ENCODE measurements at places on chromosomes 3 and 15.

DNA sequence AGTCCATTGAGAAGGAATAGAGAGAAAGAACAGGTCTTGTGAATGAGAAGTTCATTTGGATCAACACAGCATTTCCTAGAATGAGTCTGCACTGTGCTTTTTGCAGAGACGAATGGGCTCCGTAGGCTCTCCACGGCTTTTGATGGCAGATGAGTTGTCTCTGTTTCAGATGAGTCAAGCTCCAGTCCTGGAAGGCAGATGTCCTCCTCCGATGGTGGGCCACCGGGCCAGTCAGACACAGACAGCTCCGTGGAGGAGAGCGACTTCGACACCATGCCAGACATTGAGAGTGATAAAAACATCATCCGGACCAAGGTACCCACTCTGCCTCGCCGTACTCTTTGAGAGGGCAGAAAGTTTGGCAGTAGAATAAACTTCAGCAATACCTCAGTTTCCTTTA, 70.5 kb downstream of the SIDT1 start:
- no peak for DNase-seq

- no peak for DNase-seq
These were observed 14.4 kb downstream of the CCDC32 start for GRCh38 chr15:40550341-40551037.

DNA sequence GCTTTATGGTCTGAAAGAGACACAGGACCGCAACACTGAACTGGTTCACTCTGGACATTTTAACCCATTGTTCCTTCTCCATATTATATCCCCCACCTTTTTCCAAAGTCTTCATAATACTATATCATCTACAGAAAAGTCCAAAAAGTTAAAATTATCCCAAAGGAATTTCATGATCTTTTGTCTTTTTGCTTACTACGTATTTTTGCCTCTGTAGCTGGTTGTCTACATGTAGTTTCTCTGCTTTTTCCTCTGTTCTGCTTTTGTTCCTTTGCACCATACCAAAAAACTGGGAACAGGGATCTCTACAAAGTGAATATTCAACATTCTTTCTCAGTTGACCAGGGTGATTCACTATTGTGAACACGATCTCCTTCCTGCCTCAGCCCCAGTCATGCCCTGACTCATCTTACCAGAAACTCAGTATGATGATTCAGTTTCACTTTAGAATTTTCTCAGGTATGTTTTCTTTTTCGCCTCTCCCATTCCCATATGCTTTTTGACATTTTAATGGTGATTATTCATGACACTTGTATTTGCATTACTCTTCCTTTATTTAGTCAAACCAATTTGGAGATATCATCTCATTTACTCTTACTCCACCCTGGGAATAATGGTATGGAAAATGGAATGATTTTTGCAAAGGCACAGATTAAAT, 14.5 kb downstream of the EMC4 start:
- peak; percentile 32 for DNase-seq

DNA sequence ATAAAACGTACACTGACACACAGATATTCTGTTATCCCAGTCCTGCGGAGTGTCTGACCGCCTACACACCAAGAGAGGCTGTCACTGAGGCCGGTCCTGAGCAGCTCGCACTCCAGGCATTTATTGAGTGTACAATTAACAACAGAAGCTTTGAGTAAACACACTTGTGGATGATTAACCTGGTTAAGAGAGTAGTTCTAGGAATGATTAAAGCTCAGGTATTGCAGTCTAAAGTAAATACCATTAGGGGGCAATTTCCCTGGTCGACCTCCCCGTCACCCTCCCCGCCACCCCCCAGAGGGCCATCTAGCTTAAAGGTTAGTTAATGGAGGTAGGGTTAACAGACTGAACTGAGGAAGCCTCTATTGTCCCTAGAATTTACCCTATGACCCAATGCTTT, 1278.5 kb downstream of the NSUN3 start:
- DNase-seq = no peak

- DNase-seq = no peak
These were observed 50.9 kb downstream of the DHX36 start for GRCh38 chr3:154273381-154273780.

DNA sequence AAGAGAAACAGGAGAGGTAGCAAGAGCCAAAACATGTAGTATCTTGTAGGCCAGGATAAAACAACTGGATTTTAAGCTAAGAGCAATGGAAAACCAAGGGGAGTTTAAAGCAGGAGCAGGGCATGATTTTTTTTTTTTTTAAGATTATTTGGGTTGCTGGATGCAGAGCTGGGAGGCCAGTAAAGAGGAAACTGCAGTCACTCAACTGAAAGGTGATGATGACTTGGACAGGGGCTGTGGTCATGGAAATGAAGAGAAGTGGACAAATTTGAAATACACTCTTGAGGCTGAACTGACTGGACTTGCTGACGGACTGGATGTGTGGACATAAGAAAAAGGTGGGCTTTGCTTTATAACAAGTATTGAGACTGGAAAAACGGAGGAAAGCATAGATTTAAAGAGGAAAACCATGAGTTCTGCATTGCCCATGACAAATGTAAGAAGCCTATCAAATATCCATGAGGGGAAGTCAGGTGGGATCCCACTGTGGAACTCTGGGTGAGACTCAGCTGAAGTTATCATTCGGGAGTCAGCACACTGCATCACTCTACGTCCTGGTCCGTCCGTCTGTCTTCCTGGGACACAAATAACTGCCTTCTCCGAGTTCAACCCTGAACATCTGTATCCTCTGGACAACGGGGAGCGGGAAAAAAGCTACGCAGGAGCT, 688 bp downstream of the XPC start:
- DNase-seq = no peak

- no peak for DNase-seq
These were observed 509.0 kb upstream of the NECTIN3 start for GRCh38 chr3:110562621-110563020.

GRCh38 chr3:155444771-155445170, 151.3 kb upstream of the STRIT1 start:
- DNase-seq = no peak

DNA sequence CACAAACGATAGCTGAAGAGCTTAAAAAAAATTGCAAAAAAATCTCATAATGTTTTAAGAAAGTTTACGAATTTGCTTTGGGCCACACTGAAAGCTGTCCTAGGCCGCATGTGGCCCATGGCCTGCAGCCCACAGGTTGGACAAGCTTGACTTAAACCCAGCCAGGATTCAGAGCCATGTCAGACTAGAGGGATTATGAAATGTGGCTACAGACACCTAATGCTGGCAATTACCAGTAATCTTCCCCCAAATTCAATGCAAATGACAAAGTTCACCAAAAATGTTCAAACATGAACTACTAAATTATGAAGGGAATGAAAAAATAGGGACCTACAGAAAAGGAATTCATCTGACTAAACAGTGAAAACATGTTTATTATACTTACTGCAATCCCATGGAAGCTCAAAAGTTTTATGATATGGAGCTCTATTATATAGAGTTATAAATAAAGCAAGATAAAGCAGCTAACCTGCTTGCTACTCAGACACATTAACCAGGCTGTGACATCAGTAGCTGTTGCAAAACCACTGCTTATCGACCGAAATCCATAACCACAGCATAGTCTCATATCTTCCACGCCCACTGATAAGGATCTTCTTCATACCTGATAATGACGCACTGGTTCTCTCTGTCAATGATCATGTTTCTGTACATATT, 49.2 kb downstream of the LDHAL6B start:
- peak; percentile 4 for DNase-seq

- DNase-seq = no peak
These were observed 5.8 kb downstream of the CALML4 start for GRCh38 chr15:68199340-68199739.

DNA sequence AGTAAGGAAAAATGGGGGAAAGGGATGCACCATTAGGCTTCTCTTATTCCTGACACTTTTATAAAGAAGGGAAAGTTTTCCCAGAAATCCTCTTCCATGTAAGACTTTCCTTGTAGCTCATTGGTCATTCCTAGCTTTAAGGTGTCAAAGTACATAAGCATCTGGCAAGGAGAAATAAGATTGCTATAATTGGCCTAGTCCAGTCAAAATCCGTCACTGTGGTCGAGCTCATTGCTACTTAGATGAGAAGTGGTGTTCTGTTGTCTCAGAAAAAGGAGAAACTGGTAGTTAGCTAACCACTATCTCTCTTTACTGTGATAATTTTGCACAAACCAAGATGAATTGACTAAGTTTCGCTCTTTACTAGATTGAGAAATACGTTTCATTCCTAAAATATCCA, 370.1 kb downstream of the CNTN4 start:
- DNase-seq = no peak

DNA sequence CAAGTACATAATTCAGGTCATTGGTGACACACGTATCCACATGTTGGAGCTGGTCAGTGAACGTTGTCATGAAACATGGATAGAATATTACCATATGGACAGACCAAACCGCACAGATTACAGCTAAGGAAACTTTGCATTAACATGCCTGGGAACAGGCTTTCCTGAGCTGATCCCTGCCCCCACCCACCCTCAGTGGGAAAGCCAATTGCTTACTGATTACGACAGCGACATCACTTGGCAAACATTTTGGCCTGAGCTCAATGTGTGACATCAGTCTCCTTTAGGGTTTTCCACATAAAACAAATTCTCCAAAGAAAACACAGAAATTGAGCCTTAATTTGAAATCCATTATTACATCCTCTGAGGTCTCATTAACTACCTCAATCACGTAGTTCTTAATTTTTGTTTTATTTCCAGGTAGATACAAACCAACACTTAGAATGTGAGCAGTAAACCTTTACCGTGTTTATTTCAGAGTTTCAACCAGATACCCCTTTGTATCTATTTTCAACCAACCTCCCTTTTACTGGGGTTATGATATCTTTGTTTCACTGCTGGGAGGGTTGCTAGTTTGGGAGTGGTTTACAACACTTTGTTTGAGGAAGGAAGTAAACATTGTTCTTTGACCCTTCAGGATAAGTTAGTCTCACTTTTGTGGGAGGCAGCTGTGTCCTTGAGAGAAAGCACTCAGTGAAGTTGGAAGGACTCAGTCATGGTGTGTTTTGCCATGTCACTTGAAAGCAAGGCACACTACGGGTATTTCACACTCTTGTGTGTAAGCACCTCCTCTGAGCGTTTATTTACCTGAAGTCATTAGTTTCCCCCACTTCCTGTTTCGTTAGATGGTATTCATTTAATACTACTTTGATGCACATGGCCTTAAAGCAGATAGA, 103.1 kb downstream of the CMSS1 start:
- no peak for DNase-seq

- no peak for DNase-seq
These were observed 397.3 kb upstream of the RASGRP1 start for GRCh38 chr15:38961931-38962330.

- DNase-seq = no peak
These were observed 557.6 kb downstream of the IGSF11 start for GRCh38 chr3:118476885-118477618.

- DNase-seq = no peak
These were observed 156.6 kb downstream of the MECOM start for GRCh38 chr3:169506956-169507355.

GRCh38 chr15:39887832-39888231, 32.2 kb downstream of the GPR176 start:
- DNase-seq = no peak

DNA sequence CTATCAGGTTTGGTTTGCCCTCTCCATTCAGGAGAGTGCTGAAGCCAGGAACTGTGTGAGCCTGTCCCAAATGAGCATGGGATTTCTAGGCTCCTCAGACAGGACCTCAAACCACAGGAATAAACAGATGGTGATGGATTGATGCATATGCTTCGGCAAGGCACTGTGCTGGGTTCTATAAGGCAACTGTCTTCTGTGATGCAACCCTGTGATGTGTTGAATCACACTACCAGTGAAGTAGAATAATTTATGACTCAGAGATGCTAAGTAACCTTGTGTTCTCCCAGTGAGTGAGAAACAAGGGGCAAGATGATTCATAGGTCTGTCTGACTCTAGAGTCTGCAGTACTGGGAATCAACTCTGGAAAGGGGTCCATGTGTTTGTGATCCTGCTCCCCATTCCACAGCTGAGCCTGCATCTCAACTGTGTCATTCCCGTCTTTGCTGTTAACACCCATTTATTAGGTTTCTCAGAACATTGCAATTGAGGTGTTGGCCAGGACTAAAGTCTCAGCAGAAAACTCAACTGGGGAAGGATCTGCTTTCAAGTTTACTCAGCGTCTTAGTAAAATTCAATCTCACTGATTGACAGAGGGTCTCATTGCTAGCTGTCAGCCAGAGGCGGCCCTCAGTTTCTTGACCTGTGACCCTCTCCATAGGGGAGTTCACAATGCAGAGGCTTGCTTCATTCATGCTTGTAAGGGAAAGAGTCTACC, 510.1 kb upstream of the CFAP20DC start:
- DNase-seq = peak; percentile 30

- DNase-seq = no peak
These were observed 41.3 kb downstream of the SSR3 start for GRCh38 chr3:156513619-156514018.

- DNase-seq = peak; percentile 62
These were observed 403.4 kb upstream of the SUCLG2 start for GRCh38 chr3:68057637-68058320.

GRCh38 chr15:47846128-47846868, 129.0 kb downstream of the SEMA6D start:
- no peak for DNase-seq

DNA sequence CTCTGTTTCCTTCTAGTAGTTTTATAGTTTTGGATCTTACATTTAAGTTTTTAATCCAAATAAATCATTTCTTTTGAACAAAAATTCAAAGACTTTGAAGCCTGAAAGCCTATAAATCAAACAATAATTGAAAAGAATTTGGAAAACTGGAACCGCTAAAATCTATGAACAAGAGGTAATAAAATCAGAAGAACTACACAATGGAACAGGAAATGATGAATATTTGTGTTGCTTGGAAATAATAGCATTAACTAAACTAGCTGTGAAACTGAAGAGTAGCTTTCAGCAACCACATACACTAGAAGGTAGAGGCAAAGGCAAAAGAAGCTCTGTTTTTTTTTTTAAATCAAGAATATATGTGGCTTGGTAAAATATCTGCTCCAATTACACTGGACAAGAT, 147.9 kb upstream of the ABI3BP start:
- no peak for DNase-seq

DNA sequence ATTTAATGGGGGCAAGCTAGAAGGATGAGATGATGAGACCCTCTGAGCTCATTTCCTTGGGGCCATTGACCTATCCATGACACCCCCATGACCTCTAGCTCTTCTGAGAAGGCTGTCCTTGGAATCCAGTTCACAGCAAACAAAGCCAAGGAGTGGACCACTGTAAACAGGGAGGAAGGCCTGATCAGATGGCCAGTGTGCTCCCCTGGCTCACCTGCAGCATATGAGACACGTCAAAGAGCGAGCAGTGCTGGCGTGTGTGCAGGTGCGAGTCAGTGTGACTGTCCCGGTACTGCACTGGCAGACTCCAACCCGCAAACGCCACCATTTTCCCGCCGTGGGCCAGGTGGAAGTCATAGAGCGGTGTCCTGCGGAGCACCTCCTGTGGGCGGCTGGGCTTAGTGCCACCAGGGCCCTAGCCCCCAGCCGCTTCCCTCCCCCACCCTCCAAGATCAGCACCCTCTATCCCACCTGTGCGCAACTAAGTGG, 339 bp downstream of the AMT start:
- DNase-seq = no peak

- DNase-seq = no peak
These were observed 27.7 kb downstream of the C15orf39 start for GRCh38 chr15:75229191-75230015.

- no peak for DNase-seq
These were observed 297.9 kb downstream of the EDEM1 start for GRCh38 chr3:5485427-5485826.

- peak; percentile 61 for DNase-seq
These were observed 97.7 kb upstream of the ATP2B2 start for GRCh38 chr3:10602769-10603768.
